ENCODE measurements at places on chromosomes 11 and 22.
A peak's percentile ranks its signal among the peaks of the same experiment; 100 is the strongest.

GRCh38 chr11:125270711-125271110 lies 106.2 kb downstream of the PKNOX2 start:
- DNase-seq: no peak

- no peak for DNase-seq
These were observed 55.6 kb downstream of the MPPED1 start for GRCh38 chr22:43467216-43467940.

DNA sequence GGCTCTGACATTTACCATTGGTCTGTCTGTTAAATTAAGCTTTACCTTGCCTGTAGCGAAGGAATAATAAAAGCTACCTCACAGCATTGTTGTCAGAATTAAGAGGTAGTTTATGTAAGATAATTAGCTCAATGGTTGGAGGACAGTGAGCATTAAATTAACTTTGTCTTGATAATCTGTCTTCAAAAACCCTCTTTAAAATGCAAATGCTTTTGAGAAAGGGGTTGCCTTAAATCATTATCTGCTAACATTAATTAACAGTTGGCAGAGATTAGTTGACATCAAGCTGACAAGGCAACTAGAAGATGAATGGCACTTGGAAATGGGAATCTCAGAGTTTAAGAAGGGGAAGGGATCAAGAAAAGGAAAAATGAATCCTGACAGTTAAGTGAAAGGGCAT lies 761.1 kb upstream of the ARHGAP42 start:
- DNase-seq: no peak

GRCh38 chr11:124748481-124749343 lies 3.3 kb downstream of the VSIG2 start:
- peak; percentile 96 for DNase-seq

DNA sequence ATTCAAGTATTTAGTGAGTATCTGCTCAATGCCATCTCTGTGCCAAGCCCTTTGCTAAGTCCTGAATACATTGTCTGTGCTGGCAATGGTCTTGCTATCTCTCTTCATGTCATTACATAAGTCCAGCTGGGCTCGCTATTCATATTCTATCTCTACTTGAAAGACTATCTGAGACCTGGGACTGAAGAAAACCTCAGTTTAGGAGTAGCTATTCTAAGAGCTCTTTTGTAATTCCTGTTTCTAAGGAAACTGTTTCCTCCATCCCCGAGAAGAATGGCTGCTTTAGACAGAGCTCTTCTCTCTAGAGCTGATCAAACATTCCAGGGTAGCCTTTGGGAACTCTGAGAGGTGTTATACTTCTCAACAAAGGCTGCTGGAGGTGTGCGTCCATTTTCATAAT lies 33.0 kb downstream of the SLC17A6 start:
- no peak for DNase-seq

GRCh38 chr11:133985981-133986944 lies 29.5 kb upstream of the IGSF9B start:
- no peak for DNase-seq

DNA sequence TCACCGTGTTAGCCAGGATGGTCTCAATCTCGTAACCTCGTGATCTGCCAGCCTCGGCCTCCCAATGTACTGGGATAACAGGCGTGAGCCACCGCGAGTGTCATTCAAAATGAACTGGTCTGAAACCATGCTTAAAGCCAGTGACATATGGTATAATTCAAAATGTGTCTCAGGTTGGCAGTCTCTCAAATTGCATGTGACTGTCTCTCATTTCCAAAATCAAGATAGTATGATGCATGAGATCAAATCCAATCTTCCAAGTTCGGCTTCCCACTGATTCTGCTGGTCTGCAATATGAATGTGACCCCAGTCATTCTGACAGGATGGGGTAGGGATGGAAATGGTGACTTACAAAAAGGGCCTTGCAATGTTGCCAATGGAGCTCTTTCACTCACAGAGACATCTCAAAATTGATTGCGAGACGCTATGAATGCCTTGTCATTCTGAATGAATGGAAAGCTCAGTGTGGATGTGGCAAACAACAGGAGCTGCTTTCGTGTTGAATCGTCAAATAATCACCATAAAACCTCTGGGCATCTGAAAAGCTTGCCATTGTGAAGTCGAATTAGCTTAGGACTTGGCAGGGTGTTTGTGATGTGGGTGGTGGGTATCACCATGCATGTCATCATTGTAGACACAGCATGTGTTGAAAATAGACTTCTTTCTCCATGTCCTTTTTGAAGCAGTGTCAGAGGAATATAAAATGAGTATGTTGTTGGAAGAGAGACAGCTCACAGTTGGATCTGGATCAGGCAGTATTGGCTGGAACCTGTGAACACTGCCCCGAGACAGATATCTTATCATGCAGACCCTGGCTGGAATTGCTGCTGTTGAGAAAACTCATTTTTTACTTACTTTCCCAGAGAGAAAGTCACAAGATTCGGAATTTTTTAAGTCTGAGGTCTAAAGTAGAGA lies 12.2 kb downstream of the SLN start:
- DNase-seq: no peak

All from kidney capillary endothelial cell (primary cell).